ENCODE measurements at places on chromosomes 13 and 19.

DNA sequence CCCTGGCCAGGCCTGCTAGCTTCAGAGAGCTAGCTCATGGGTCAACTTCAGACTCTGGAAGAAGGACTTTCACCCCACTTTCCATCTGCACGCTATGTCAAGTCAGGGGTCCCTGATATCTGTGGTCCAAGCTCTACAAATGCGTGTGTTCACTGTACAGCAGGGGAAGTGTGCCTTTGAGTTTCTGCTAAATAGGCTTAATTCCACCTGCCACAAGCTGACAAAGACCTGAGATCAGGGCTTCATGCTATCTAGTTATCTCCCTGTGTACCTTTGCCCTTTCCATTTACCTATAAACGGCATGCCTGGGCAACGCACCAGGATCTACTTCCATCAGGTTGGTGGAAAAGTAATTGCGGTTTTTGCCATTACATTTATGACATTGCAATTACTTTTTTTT, 10.7 kb upstream of the SULT2A1 start:
- no peak for DNase-seq

DNA sequence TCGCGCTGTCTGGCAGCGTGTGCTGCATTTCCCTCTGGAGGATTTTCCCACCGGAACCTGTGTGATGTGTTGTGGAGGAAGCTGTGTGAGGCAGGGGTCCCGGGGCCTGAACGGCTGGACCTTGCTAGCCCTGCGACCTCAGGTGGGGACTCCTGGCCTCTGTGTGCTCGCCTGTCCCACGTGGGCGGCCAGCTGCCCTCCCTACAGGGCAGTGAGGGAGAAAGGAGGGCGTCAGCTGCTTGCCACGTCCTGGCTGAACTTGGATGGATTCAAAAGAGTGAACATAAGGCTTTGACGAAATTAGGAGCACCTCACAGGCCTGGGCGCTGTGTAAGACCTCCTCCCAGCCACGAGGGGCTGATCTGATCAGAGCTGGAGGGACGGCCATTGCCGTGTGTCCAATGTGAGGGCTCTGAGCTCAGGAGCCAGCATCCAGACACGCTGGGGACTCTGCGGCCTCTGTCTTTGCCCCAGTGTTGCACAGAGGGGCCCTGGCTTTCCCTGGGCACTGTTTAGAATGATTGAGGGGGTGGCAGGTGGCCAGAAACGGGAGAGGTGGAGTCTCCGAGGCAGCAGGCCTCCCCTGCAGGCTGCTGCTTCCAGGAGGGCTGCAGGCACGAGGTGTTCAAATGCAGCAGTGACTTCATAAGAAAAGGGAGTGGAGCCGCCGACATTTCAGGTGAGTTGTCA, 13.0 kb downstream of the TFDP1 start:
- DNase-seq, result no peak

DNA sequence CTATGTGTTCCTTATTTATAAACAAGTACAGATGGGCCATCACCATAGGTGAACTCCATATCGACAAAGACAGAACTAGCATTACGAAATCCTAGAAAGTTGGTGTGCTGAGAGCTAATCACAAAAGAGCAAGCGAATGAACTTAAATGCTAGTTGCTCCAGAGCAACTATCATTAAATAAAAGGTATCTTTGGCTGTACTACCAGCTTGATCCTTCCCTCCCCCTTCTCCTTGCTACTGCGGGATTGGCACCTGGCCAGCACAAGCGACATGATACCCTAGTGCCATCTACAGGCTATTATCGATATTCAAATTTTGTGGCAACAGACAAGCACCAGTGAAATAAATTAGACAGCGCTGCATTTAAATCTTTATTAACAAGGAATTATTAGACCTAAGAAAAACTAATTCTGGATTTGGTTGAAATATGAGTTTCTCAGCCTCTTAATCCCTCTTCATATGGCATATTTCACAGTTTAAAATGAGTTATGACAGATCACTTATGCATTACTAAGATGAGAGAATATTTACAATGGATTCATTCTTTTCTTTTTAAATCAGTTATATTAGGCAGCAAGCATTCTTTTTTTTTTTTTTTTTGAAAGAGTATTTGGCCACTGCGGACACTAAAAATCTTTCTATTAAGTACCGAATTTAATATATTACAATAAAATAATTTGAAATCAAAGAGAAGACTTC, 5.8 kb downstream of the PCDH9 start:
- DNase-seq, result peak; percentile 82

- no peak for DNase-seq
Measured at GRCh38 chr19:687569-688166, 7.6 kb downstream of the PRSS57 start.

- DNase-seq, result no peak
Measured at GRCh38 chr13:101989798-101990350, 412.0 kb downstream of the FGF14 start.

GRCh38 chr13:84096216-84096615, 213.9 kb upstream of the SLITRK1 start:
- no peak for DNase-seq

DNA sequence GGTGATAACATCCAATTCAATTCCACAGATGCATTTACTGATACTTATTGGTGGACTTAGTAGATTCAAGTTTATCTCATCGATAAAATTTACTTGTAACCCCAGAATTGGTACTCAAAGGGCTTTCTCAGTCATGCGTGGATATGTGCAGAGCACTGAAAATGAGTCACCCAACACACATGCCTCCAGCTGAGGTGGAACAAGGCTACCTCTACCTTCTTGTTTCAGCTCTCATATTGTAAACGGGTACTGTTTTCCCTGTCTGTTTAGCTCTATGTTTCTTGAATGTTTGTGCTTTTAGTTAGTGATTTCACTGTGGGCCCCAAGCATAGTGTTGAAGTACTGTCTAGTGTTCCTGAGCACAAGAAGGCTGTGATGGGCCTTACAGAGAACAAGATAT, 1.5 kb downstream of the LRRC63 start:
- no peak for DNase-seq

DNA sequence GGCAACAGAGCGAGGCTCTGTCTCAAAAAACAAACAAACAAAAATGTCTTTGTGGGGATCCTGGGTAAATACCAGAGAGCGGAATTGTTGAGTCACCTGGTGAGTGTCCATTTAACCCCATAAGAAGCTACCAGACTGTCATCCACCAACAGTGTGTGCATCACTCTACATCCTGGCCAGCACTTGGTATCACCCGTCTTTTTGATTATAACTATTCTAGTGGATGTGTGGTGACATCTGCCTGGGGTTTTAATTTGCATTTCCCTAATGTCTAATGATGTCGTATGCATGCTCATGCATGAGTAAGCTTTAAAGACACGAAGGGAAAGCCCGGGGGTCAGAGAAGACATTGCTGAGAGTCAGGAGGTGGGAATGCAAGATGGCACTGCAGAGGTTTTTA, 126.7 kb upstream of the MRI1 start:
- DNase-seq, result no peak

All from NCI-H146 (cell line).